ENCODE measurements at places on chromosomes 5 and 9.

GRCh38 chr9:126915281-126915816 lies 767 bp downstream of the RALGPS1 start:
- no peak for DNase-seq

- no peak for DNase-seq
Measured at GRCh38 chr5:163670036-163670435, 164.6 kb downstream of the MAT2B start.

GRCh38 chr5:72542695-72543094 lies 35.5 kb upstream of the ZNF366 start:
- DNase-seq, result no peak

DNA sequence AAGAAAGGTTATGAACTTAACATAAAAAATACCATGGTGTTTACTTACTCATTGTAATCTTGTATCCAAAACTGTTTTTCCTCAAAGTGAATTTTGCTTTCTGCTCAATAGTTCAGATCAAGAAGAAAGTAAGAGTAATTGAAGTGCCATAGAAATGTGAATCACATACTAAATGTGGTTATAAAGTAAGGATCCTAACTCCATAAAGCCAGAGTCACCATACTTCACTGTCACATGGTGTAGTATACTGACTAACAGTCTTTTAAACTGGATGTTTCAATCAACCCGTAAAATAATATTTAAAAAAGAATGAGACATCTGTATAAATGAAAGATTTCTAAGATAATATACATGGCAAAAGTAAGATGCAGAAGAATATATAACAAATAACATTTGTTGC lies 72.1 kb downstream of the NIPBL start:
- no peak for DNase-seq

DNA sequence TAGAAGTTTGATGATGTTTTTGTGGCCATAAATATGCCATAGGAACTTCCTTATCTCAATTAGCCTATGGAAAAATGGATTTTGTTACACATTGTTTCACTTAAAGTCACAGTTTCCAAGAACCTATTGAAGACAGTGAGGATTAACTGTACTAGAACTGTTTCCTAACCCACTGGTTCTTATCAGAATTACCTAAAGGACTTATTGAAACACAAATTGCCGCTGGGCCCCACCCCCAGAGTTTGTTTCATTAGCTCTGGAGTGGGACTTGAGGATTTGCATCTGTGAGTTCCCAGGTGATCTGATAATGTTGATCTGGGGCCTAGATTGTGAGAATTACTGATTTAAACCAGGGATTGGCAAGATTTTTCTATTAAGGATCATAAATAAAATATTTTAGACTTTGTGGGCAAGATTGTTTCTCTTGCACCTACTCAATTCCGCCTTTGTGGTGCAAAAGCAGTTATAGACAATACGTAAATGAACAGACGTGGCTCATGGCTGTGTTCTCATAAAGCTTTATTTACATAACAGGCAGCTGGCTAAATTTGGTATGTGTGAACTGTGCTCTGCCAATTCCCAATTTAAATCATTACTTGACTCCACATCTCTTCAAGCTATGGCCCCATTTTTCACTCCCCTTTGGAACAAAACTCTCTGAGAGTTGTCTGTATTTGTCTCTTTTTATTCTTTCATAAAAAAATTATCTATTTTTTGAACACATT lies 9.3 kb downstream of the JAK2 start:
- DNase-seq, result no peak

DNA sequence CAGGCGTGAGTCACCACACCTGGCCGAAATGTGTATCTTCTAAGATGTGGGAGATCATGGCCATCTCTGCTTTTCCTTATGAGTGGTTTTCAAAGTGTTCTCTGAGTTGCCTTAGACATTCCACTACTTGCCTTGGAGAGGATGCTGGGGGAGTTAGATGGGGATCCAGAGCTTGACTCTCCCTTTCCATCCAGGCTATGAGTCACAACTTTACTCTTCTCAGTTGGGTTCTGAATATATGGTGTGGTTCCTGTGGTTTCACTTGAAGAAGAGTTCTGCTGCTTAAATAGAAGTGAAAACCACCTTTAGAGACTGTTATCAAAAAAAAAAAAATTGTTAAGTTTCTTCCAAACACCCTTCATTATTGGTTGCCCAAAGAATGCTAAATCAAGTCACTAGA lies 217.6 kb downstream of the ZNF608 start:
- no peak for DNase-seq

DNA sequence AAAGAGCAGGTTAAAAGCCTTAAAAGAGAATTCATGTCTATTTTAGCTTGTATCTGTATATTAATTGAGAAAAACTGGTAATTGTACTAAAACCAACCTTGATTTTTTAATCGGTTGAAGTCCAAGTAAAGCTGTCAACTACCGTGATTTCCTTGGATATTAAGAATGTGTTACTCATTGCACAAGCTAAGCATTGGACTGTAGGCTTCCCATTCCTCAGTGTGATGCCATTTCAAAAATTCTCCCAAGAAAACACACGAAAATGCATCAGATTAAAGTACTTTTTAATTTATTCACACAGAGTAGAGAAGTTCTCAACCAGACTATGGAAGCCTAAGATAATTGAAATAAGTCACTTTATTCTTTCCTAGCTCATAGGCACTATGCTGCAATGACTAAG lies 761.4 kb upstream of the TYRP1 start:
- DNase-seq, result no peak

GRCh38 chr9:127543221-127543620 lies 68.9 kb upstream of the STXBP1 start:
- DNase-seq, result no peak

DNA sequence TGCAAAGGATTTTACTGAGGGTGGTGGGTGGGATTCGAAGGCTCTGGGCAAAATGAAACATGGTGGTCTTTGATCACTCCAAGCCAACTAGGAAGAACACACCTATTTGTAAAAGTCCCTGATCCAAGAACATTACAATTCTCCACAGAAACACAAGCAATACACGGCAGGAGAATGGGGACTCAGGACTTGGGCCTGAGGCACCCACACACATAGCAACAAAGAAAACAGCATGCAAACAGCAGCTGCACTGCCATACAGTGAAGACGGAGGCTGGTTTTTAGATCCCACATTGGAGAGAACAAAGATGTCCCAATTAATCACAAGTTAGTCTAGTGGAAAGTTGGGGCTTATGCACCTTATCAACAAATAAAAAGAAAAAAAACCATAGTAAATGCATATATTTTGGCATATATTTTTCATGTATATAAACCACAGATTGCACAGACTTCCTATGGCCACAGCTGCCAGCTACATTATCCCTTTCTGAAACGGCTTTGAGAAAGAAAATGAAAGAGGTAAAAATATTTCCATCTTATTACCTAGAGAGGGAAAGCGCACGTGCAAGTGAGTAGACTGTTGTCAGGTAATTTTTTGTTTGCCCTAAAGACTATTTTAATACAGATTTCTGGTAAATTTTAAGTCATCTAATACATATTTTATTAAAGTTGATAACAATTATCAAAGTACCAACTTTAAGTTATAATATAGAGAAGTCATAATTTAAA lies 410.9 kb downstream of the BNC2 start:
- no peak for DNase-seq

- no peak for DNase-seq
Measured at GRCh38 chr5:38135486-38136039, 122.8 kb upstream of the EGFLAM start.

Measured in hippocampal formation (tissue), 2 donors.